ENCODE measurements at places on chromosomes 1 and 21. TPM values are rescaled to one million over a fixed set of nuclear protein-coding genes. Genes with fewer than 3 reads are reported as not detected.

Gene NEK7
- total RNA-seq = 215 TPM

Gene TRIM67
- not detected for total RNA-seq

Gene PLA2G2F
- not detected for total RNA-seq

Gene TTC13
- total RNA-seq = 6.2 TPM

Gene ANKRD35
- 1.1 TPM for total RNA-seq

Gene PTPN7
- total RNA-seq = 0.92 TPM

Gene OR2L2
- total RNA-seq = 0.05 TPM

Gene LRRC38
- 0.15 TPM for total RNA-seq

Gene FMO3
- total RNA-seq = 1.8 TPM

Gene ERICH3
- total RNA-seq = not detected

Gene C8A
- total RNA-seq = not detected

Gene SLC45A1
- 2.0 TPM for total RNA-seq

Gene NFYC
- 78.6 TPM for total RNA-seq

Gene KRTAP11-1
- not detected for total RNA-seq

Gene NBPF6
- total RNA-seq = not detected

Gene SMCP
- not detected for total RNA-seq

Gene TSTD1
- 15.4 TPM for total RNA-seq

Gene CNTN2
- 0.64 TPM for total RNA-seq

Gene SFN
- total RNA-seq = not detected

Gene NBPF10
- 0.72 TPM for total RNA-seq

Gene SH2D1B
- total RNA-seq = 0.40 TPM

Gene AKR7A3
- 0.20 TPM for total RNA-seq

Gene TCHH
- total RNA-seq = 0.02 TPM

Gene ERVH48-1
- not detected for total RNA-seq

Gene ARHGEF10L
- total RNA-seq = 54.9 TPM

Gene TMEM51
- total RNA-seq = 4.9 TPM

Gene PPP2R5A
- total RNA-seq = 80.7 TPM

Gene PROK1
- not detected for total RNA-seq

Gene GPR3
- total RNA-seq = 0.12 TPM

Gene AADACL3
- not detected for total RNA-seq

Gene TNFRSF25
- total RNA-seq = 10.8 TPM

Gene IL12RB2
- total RNA-seq = 0.37 TPM

Gene REN
- total RNA-seq = not detected

Gene CLCA2
- not detected for total RNA-seq

Gene ZNF683
- not detected for total RNA-seq

Gene SPRR4
- total RNA-seq = not detected

Gene RBM34
- 58.7 TPM for total RNA-seq

Gene RIPK4
- total RNA-seq = 0.17 TPM

Gene C1orf21
- 45.6 TPM for total RNA-seq

Gene LMX1A
- not detected for total RNA-seq

Gene CHI3L2
- total RNA-seq = 4.7 TPM

Gene RXRG
- total RNA-seq = 2.2 TPM

Gene HOOK1
- total RNA-seq = 10.7 TPM

Gene CD5L
- 3.5 TPM for total RNA-seq

Gene F13B
- total RNA-seq = not detected

Gene PGBD5
- 16.1 TPM for total RNA-seq

Gene XPR1
- 43.8 TPM for total RNA-seq

Gene CD164L2
- not detected for total RNA-seq

Gene LCE1B
- total RNA-seq = not detected

Gene GBP7
- not detected for total RNA-seq

Gene LCE1E
- not detected for total RNA-seq

Gene LRRC3
- total RNA-seq = 2.1 TPM

Gene CHI3L1
- 1.0 TPM for total RNA-seq

Gene ARV1
- total RNA-seq = 20.4 TPM

Gene LYPD8
- total RNA-seq = not detected

Data from left ventricle myocardium superior (tissue), 1 donor.